ENCODE measurements at places on chromosomes 16 and 17. TPM values are rescaled to one million over a fixed set of nuclear protein-coding genes. Genes with fewer than 3 reads are reported as not detected.

TBC1D3K gene
- total RNA-seq: not detected

KCNH4 gene
- total RNA-seq: not detected

HOXB4 gene
- total RNA-seq: 0.44 TPM

HBA1 gene
- total RNA-seq: 2.2 TPM

KRT33B gene
- total RNA-seq: not detected

ACSM2A gene
- not detected for total RNA-seq

PRDM7 gene
- not detected for total RNA-seq

CNGB1 gene
- total RNA-seq: not detected

WFIKKN1 gene
- 0.17 TPM for total RNA-seq

ST3GAL2 gene
- total RNA-seq: 10.3 TPM

FAM171A2 gene
- total RNA-seq: not detected

SMPD3 gene
- 0.25 TPM for total RNA-seq

KRTAP9-2 gene
- not detected for total RNA-seq

SLC35G6 gene
- not detected for total RNA-seq

Measured in MCF 10A (cell line).